SJSA1 (cell line): ENCODE measurements at places on chromosomes 6 and 20. TPM values are rescaled to one million over a fixed set of nuclear protein-coding genes. Genes with fewer than 3 reads are reported as not detected.
A peak's percentile ranks its signal among the peaks of the same experiment; 100 is the strongest.

Gene SLC18B1
- 4.2 and 4.3 TPM in 2 replicates for total RNA-seq

Gene SMLR1
- total RNA-seq = not detected in 2 replicates

Gene ELOVL4
- 1.2 and 1.3 TPM in 2 replicates for total RNA-seq

Gene TIAM2
- total RNA-seq = 48.3 and 59.3 TPM in 2 replicates

Gene IPCEF1
- total RNA-seq = 0.11 and 0.63 TPM in 2 replicates

Gene RAB44
- total RNA-seq = not detected in 2 replicates

Gene RAD21L1
- total RNA-seq = 0.19 and 0.29 TPM in 2 replicates

Gene SLA2
- not detected in 2 replicates for total RNA-seq

Gene CAGE1
- total RNA-seq = 0.08 TPM in 1 of 2 replicates, not detected in the other

Gene CASS4
- total RNA-seq = not detected in 2 replicates

Gene BPIFA1
- total RNA-seq = not detected in 2 replicates

Gene CCN6
- total RNA-seq = not detected in 2 replicates

Gene PLN
- not detected in 2 replicates for total RNA-seq

Gene C4B
- total RNA-seq = 0.28 and 1.5 TPM in 2 replicates

Gene SNPH
- 3.3 and 5.4 TPM in 2 replicates for total RNA-seq

DNA sequence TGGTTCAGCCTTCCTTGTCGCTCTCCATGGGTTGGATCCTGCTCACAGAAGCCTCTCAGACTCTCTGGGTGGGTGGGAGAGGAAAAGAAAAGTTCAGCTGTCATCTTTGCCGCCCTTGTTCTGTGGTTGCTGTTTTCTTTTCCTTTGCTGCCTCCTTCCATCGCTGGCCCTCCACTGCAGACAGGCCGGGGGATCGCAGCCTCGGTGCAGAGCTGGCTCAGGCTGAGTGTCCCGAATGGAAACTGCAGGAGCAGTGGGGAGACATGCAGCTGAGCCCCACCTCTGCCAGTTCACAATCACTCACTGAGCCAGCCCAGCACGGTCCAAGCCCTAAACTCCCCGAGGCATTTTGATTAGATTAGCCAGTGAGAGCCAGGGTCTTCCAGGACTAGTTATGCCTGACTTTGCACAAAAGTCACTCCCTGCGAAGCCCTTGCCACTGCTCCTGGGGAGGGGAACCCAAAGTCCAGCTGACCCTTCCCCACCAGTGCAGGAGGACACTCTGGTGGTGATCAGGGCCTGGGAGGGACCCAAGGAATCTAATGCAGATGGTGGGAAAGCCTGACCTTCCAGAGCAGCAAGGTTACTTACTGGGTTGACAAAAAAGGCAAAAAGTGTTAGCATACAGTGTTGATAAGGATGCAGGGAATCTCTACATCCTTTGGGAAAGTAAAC is 14.0 kb downstream of the NRN1 start:
- DNase-seq = no peak

- no peak for DNase-seq
Observed at GRCh38 chr20:14375416-14375985, 38.1 kb upstream of the FLRT3 start.

DNA sequence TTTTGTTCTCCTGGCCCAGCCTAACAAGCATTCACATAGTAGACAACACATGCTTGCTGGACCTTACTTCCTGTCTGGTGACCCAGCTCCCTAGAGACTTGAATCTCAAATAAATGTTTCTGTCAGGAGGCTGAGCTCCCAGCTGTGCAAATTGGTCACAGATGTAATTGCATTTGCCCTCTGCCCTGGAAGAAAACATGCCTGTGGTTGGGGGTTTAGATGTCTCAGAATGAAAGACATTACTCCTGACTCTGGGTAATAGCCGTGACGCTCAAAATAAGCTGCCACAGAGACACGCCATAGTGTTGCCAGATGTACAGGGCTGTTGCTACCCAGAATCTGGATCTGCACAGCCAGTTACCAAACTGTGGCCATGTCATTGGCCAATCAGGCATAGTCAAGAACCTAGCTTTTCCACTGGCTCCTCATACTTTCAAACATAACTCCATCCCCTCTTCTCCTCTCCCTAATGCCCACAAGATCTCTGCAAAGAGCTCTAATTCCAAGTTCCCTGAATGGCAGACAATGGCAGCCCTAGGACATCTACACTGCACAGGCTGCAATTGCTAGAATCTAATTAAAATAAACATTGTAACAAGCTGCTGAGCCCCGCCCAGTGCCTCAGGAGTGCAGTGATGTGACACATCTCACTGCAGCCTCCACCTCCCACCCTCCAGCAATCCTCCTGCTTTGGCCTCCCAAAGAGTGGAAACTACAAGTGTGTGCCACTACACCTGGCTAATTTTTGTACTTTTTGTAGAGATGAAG is 32.8 kb upstream of the GMPR start:
- peak; percentile 65 for DNase-seq

GRCh38 chr6:161035182-161035980 is 43.8 kb downstream of the MAP3K4 start:
- no peak for DNase-seq

DNA sequence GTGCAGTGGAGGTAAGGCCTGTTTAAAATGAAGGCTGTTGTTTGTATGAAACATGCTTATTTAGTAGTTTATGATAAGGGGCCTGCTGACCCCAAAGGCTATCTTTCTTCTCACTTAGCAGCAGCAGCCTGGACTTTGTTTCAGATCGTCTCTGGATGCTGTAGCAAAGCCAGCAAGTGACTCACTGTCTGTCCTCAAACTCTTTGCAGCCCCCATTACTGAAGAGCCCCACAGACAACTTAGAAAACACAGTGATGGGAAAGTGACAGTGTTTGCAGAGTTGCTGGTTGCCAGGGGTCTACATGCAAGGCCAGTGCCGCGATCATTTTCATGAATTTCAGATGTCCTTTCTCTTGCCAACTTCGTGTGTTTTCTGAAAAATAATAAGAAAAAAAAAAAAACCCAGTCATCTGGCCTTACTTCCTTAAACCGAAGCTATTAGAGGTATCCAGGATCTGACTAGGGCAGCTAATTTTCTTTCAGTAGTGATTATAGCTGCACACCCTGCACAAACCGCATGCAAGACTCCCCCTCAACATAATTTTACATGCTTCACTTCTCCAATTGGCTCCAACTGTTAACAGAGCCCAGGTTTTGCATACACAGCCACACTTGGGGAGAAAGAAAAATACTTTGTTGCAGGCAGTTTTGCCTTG is 11.6 kb upstream of the F13A1 start:
- DNase-seq = no peak

DNA sequence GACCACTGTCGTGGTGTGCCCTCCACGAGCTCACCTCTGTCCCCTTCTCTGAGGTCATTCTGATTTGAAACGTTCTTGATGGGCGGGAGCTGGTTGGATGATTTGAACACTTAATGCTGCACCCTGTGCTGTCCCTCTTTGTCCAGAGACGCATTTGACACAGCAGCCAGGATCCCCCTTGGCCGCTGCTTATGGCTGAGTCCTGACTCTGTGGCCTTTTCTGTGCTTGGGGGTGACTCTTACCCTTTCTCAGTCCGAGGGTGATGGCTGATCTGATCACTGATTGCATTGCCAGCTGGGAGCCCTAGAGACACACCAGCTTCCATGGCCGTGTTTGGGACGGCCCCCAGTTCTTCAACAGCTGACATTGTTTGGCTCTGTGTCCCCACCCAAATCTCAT is 43.5 kb upstream of the FRMD1 start:
- DNase-seq = no peak

GRCh38 chr6:87196275-87196842 is 41.0 kb downstream of the ZNF292 start:
- DNase-seq = no peak

- no peak for DNase-seq
Observed at GRCh38 chr6:26016963-26017631, 54.5 kb downstream of the TRIM38 start.

DNA sequence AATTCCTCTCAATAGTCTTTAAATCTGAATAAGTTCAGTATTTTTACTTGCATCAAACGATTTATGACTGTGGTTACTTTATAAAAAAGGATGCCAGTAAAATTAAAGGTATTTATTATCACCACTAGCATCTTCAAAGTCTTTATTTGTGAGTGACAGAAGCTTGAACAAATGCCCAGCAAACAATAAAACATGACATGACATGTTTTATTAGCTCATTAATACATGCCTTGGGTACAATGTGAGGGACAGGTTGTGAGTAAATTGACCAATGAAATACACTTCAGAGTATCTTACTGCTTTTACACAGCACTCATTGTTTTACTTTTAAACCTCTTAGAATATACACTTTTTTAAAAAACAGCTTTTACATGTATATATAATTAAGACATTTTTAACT is 113.4 kb upstream of the BEND3 start:
- no peak for DNase-seq

- no peak for DNase-seq
Observed at GRCh38 chr20:39849664-39850063, 839.4 kb downstream of the MAFB start.

- peak; percentile 52 for DNase-seq
Observed at GRCh38 chr6:79604583-79605037, 26.5 kb upstream of the SH3BGRL2 start.

- DNase-seq = peak; percentile 84
Observed at GRCh38 chr6:27091661-27092315, 155.7 kb upstream of the PRSS16 start.

GRCh38 chr20:50561379-50562078 is 51.3 kb downstream of the PTPN1 start:
- peak; percentile 92 for DNase-seq

DNA sequence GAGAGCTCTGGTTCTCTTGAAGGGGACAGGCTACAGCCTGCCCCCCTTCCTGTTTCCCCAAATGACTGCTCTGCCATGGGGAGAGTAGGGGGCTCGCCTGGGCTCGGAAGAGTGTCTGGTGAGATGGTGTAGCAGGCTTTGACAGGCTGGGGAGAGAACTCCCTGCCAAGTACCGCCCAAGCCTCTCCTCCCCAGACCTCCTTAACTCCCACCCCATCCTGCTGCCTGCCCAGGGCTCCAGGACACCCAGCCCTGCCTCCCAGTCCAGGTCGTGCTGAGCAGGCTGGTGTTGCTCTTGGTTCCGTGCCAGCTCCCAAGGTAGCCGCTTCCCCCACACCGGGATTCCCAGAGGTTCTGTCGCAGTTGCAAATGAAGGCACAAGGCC is 9.8 kb downstream of the VEGFA start:
- DNase-seq = no peak

GRCh38 chr6:158049055-158050028 is 67.7 kb downstream of the SYNJ2 start:
- no peak for DNase-seq

- DNase-seq = no peak
Observed at GRCh38 chr20:38810926-38811630, 5.6 kb downstream of the PPP1R16B start.

GRCh38 chr6:10425975-10426780 is 11.3 kb upstream of the TFAP2A start:
- peak; percentile 98 for DNase-seq

DNA sequence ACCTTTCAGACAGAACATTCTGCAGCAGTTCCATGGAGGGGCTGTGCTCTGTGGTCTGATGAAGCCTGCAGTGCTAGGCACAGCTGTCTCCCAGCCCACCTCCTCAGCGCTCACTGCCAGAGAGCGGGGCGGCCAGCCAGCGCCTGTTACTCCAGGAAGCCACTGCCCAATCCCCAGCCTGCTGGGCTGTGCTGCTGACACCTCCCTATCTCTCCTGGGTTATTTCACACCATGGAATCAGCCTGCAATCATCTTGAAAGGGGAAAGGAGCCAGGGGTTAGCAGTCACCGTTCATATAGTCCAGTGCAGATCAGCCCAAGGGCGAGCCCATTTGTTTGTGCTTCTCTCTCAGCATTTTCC is 46.3 kb upstream of the NHSL1 start:
- DNase-seq = peak; percentile 57

DNA sequence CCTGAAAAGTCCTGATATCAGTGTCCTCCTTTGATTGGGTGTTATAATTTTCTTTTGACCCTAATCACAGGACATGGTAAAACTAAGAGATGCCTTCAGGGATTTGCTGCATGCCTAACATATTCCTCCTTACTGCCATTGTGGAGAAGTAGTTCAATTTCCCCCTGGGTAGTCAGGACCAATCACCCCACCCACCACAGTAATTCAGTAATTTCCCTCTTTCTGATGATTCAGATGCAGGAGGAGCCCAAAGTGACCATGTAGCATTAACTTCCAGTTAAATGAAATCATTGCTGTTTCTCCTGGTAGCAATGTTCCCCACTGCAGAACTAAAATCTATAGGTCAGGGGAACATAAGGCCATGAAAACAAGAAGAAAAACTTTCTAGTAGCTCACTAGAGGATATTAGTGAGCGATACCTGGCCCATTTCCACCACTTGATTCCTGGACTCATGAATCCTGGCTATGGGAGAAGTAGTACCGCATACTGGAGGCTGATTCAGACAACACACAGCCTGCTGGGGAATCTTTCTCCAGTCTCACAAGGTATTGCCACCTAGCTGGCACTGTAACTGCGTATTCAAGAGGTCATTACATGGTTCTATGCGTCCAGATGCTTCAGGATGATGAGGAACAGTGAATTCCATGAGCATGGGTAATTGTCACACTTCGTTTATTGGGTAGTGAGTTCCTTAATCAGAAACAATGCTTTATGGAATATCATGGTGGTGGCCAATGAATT is 561.2 kb downstream of the HAO1 start:
- DNase-seq = no peak
